ENCODE measurements at places on chromosomes 6 and 20.

- no peak for DNase-seq
Measured at GRCh38 chr6:14634072-14634471, 516.5 kb downstream of the CD83 start.

DNA sequence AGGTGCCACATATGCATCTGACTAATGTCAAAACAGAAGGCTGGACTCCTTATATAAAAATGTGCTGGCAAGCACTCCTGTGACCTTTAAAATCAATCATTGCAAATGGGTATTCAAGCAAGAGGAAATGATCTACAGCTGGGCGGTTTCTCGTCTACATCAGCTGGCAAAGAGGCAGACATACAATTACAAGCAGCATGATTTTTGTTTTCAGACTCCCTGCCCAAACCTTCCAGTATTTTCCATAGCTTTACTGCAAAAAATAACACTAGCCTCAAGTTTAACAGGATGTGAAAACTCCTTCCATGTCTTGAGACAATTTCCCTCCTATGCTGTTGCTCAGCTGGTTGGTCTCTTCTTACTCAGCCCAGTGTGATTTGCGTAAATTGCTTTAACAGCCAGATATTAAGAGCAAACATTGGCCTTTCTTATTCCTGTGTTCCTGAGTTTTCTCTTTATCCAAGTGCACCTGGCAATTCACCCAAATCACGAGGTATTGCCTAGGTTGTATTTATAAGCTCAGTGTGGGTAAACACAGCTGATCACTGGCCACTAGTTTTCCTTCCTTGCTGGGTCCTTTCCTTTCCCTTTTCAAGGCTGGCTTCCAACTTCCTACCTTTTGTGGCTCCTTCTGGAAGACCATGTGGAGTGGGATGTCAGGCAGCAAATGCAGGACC is 130.4 kb downstream of the MOXD1 start:
- peak; percentile 63 for DNase-seq

DNA sequence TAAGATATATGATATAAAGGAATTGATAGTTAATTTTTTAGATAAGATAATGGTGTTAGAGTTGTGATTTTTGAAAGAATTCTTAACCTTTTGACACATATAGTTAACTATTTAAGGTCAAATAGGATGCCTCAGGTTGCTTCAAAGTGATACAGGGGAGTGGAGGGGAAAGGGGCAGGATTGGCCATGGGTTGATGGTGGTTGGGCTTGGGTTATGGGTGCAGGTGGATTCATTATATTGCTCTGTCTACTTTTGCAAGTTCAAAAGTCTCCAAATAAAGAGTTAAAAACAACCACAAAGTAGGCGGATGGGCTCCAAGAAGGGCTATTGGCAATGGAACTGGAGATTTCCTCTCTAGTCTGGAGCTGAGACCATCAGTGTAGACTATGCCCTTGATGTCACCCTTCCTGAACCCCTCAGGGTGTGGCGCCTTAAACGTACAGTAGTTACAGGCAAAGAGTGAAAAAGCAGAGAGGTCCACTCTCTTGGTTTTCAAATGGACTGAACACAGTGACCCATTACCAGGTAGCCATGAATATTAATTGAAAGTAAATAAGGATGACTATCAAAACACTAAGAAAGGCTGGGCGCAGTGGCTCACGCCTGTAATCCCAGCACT is 81.2 kb downstream of the PTPN1 start:
- no peak for DNase-seq

GRCh38 chr20:43508106-43508505 is 609 bp downstream of the L3MBTL1 start:
- no peak for DNase-seq

DNA sequence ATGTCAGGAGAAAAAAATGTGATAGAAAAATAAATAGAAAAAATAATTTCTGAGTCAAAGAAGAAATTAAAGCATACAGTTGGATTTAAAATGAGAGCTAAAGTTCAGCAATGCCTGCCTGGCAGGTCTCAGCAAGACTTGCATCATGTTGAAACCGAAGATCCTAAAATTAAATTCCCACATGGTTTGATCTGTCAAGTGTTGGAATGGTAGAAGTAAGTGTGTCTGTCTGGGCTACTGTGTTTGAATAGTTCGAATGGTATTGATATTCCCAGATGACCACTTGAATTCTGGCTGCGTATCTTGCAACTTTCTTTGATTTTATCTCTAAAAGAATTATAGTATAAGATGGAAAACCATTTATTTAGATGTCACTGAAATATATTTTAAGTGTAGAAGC is 1349.6 kb downstream of the EPHA7 start:
- no peak for DNase-seq

DNA sequence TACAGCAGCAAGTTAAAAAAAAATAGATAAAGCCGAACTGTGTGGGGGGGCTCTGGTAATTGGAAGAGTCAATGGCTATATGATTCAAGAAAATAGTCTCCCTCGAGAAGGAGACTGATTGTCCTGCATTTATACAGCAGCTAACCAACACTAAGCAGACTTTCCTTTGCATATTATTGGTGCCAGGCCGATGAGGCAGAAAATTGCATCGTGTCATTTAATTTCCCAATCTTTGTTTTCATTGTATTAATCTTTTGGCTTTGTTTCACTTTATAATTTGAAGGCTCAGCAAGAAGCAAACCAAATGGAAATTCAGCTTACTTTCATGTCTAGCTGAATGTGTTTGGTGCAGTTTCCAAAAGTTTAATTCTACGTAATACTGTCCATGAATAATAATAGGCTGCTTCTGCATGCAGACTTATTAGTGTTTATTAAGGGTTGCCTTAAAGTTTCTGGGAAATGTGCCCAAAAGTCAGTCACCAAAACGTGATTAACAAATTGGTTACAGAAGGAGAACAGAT is 258.5 kb downstream of the HACE1 start:
- no peak for DNase-seq

DNA sequence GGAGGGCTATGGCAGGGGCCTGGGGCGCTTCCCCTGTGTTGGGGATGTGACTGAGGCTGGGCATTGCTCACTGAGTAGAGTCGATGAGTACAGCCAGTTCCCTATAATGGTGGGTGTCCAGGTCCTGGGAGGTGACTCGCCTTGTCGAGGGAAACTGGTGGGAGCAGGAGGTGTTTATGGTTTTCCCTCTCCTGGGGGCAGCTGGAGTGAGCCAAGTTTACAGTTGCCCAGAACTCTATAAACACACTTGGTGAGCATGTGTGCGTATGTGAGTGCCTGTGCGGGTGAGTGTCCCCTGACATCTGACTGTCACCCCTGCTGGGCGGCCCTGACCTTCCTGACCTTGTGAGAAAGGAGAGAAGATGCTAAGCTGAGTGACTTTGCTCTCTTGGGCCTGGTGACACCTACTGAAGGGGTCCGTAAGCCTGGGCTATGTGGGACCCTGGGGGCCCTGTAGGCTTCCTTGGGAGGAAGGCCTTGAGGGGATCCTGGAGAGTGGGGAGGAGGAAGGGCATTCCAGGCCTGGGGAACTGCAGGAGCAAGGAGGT is 65.9 kb downstream of the VEGFA start:
- no peak for DNase-seq

DNA sequence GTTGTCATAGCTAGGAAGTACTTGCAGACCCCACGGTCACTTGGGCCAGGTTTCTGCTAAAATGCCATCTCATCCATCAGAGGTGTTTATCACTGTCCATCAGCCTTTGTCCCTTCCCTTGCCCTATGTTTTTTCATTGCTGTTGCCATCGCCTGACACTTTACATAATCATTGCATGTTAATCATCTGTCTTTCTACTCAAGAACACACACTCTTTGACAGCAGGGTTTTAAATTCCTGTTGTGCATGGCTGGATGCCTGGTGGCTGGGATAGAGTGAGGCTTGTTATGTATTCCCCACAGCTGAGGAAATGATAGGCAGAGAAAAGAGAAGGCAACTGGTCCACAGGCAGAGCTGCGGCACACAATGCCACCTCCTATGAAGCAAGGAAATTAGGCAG is 11.7 kb upstream of the C6orf118 start:
- no peak for DNase-seq

GRCh38 chr6:43172104-43173007 is 1.3 kb downstream of the SRF start:
- no peak for DNase-seq

GRCh38 chr20:50694379-50695134 is 3.2 kb upstream of the RIPOR3 start:
- no peak for DNase-seq

GRCh38 chr6:21001736-21002135 is 467.5 kb downstream of the CDKAL1 start:
- DNase-seq, result no peak

DNA sequence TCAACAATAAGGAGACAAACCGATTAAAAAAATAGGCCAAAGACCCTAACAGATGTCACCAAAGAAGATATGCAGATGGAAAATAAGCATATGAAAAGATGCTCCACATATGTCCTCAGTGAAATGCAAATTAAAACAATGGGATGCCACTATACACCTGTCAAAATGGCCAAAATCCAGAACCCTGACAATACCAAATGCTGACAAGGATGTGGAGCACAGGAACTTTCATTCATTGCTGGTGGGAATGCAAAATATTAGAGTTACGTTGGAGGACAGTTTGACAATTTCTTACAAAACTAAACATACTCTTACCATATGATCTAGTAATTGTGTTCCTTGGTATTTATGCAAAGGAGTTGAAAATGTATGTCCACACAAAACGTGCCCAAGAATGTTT is 1.8 kb upstream of the ZNF184 start:
- DNase-seq, result no peak

DNA sequence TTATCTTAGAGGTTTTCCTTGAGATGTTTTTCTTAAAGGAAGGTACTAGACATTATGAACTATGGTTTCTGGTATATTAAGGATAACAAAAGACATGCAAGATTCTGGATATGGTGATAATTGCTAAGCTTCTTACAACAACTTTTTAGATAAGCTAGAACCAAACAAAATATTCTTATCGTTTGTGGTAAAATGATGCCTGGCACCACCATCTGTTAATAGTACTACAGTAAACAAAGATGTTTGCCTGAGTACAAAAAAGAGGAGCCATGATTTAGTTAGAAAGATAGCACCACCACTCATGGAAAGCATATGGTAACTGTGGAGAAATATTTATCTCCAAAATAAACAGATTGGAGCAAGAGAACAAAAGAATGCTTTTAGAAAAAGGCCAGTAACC is 747.3 kb downstream of the COL12A1 start:
- DNase-seq, result no peak

GRCh38 chr6:159941286-159942113 is 27.4 kb upstream of the IGF2R start:
- DNase-seq, result peak; percentile 10

GRCh38 chr6:130466748-130467061 is 100.9 kb downstream of the TMEM200A start:
- no peak for DNase-seq

GRCh38 chr6:165025040-165025439 is 284.4 kb downstream of the C6orf118 start:
- DNase-seq, result no peak

DNA sequence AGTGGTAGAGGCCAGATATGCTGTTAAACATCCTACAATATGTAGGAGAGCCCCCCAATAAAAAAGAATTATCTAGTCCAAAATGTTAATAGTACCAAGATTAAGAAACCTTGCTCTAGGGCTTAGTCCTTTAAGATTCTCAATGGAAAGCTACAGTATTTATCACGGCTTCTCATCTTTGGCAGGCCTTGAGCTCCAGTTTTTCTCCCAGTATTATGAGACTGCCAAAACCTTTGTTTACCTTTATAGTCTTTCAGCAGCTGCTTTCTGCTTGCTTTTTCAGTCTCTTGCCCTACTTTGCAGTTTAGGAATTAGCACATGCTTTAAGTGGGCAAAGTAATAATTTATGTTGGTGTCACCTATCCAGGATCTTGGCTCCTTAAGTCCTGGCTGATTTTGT is 59.7 kb downstream of the NHLRC1 start:
- no peak for DNase-seq

- no peak for DNase-seq
Measured at GRCh38 chr20:41616228-41616627, 1.9 kb downstream of the CHD6 start.

DNA sequence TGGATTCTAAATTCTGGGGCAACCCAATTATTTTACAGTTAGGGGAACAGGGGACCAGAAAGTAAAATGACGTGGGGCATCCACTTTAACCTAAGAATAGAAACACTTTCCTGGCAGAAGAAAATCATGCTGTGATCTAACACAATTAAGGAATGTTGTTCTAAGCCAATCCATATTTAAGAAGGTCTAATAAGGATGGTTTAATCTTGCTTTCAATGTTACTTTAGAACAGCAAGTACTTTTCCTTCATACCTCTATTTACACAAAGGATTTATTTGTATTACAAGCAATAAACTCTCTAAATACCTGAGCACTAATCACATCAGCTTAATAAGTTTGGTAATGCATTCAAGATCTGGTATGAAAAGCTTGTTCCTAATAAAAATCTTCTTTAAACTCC is 32.4 kb downstream of the SLC2A12 start:
- no peak for DNase-seq

- DNase-seq, result peak; percentile 67
Measured at GRCh38 chr20:8018958-8019245, 659 bp downstream of the TMX4 start.

- no peak for DNase-seq
Measured at GRCh38 chr20:36206068-36206467, 30.2 kb upstream of the AAR2 start.

DNA sequence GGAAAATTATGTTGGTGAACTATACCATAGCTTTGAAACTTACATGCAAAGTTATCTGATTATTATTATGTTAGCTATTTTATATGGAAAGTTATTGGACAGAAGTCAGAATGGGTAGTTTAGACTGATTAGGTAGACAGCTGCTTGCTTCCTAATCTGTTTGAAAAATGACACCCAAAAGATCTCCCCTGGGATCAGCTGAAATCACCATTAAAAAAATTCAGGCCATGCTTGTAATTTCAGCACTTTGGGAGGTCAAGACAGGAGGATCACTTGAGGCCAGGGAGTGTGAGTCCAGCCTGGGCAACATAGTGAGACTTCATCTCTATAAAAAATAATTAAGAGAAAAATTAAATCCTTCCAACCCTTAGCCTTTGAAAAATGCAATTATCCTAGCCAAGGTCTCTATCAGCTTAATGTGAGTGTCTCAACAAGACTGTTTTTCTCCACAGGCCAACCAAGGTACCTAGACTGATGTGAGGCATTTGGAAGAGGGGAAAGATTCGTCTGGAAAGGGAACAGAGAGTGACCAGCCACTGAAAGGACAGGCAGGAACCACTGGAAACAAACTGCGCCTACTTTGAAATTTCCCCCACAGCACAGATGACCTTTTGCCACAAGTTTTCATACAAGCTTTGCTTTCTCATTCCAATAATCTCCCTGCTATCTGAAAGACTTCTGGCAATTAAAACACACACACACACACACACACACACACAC is 232.3 kb downstream of the GMPR start:
- DNase-seq, result no peak

Measured in NCI-H774 (cell line).